NCI-H1930 (cell line): ENCODE measurements at places on chromosomes 16 and 17.

- no peak for DNase-seq
Observed at GRCh38 chr16:89697161-89697615, 4.3 kb downstream of the SPATA2L start.

GRCh38 chr16:89230255-89230654, 12.8 kb downstream of the ZNF778 start:
- DNase-seq: no peak

- peak; percentile 9 for DNase-seq
Observed at GRCh38 chr16:69187446-69188235, 677 bp downstream of the SNTB2 start.

- no peak for DNase-seq
Observed at GRCh38 chr16:19755268-19755667, 37.2 kb downstream of the IQCK start.

DNA sequence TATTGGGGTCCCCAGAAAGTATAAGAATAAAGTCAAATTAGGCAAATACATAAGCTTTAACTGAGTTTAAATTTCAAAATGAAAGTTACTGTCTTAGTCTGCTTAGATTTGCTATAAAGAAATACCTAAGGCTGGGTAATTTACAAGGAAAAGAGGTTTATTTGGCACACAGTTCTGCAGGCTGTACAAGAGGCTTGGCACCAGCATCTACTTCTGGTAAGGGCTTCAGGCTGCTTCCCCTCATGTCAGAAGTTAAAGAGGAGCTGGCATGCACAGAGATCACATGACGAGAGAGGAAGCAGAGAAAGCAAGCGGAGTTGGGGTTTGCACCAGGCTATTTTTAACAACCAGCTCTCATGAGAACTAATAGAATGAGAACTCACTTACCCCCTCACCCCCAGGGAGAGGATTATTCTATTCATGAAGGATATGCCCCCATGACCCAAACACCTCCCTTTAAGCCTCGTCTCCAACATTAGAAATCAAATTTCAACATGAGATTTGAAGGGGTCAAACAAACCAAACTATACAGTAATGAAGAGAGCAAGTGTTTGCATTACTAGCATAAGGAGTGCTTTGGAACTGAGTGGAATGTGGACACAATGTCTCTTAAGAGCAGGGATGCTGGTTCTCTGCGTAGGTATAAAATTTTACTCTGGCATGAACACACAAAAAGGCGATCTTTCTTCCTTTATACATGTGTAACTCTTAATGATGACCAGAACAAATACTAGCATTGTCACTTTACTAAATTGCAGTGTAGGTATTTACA, 292.8 kb upstream of the PMFBP1 start:
- no peak for DNase-seq

DNA sequence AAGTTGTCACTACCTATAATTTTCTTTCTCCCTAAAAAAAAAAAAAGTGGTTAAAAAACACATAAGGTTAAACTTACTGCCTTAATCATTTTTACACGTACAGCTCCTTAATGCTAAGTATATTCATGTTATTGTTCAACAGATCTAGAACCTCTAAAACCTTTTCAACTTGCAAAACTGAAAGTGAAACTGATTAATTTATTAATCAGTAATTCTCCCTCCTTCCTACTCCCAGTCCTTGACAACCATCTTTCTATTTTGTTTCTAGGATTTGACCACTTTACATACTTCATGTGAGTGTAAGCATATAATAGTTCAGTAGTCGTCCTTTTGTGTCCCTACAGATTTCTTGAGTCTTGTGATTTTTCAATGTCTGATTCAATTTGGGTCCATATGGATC, 251.4 kb upstream of the KIF2B start:
- no peak for DNase-seq

GRCh38 chr16:12833926-12834325, 30.2 kb upstream of the CPPED1 start:
- DNase-seq: no peak

GRCh38 chr16:8739151-8739550, 58.3 kb downstream of the TMEM186 start:
- no peak for DNase-seq

DNA sequence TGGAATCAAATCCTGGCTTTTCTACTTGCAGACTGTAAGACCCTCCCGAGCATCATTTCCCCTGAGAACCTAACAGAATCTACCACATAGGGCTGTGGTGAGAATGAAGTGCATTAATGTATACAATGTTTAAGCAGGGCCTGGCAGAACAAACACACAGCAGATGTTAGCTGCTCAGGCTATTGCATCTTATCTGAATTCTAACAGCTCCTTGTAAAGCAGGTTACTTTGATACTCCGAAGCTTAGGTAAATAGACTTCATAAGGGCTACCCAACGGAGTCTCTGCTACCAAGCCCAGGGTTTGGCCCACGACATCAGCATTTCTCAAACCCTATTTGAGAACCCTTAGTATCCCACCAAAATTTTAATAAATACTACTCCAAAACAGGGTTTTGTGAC, 24.4 kb upstream of the NOS2 start:
- no peak for DNase-seq

DNA sequence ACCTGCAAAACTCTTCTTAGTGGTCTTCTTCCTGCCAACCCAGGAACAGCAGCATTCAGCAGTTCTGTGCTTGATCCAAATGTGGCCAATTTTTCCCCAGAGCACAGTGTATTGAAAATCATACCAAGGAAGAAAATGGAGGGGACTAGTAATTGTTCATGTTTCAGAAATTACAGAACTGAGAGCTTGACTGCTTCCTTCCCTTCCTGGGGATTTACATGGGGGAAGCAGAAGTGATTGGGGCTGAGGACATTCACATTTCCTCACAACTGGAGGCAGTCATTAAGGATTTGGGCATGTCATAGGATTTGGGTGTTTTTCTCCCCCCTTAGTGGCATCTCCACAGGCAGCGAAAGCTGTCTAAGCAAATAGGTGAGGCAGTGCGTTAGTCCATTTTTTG, 19.7 kb downstream of the CIITA start:
- no peak for DNase-seq

DNA sequence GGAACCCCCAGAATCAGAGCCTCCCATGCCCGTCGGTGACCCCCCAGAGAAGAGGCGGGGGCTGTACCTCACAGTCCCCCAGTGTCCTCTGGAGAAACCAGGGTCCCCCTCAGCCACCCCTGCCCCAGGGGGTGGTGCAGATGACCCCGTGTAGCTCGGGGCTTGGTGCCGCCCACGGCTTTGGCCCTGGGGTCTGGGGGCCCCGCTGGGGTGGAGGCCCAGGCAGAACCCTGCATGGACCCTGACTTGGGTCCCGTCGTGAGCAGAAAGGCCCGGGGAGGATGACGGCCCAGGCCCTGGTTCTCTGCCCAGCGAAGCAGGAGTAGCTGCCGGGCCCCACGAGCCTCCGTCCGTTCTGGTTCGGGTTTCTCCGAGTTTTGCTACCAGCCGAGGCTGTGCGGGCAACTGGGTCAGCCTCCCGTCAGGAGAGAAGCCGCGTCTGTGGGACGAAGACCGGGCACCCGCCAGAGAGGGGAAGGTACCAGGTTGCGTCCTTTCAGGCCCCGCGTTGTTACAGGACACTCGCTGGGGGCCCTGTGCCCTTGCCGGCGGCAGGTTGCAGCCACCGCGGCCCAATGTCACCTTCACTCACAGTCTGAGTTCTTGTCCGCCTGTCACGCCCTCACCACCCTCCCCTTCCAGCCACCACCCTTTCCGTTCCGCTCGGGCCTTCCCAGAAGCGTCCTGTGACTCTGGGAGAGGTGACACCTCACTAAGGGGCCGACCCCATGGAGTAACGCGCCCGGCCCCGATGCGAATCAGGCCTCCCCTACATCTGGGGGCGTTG, 4.0 kb downstream of the TPSG1 start:
- DNase-seq: no peak

GRCh38 chr17:18937981-18938691, 13.8 kb upstream of the SLC5A10 start:
- no peak for DNase-seq

GRCh38 chr16:74735554-74735953, 34.9 kb upstream of the MLKL start:
- no peak for DNase-seq

DNA sequence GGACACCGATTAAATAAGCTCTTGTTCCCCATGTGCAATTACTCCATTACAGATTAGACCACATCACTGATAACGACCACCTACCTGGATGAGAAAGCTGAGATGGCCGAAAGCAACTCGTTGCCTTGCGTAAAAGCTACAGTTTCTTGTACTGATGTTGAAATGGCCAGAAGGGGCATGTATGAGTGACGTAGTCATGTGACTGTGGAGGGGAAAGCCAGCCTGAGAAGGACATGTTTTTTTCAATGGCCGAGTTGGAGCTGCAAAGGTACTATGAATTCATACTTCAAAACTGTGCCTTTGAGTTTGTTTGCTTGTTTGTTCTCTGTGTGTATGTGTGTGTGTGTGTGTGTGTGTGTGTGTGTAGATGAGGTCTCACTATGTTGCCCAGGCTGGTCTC, 17.0 kb upstream of the HYDIN start:
- DNase-seq: no peak

DNA sequence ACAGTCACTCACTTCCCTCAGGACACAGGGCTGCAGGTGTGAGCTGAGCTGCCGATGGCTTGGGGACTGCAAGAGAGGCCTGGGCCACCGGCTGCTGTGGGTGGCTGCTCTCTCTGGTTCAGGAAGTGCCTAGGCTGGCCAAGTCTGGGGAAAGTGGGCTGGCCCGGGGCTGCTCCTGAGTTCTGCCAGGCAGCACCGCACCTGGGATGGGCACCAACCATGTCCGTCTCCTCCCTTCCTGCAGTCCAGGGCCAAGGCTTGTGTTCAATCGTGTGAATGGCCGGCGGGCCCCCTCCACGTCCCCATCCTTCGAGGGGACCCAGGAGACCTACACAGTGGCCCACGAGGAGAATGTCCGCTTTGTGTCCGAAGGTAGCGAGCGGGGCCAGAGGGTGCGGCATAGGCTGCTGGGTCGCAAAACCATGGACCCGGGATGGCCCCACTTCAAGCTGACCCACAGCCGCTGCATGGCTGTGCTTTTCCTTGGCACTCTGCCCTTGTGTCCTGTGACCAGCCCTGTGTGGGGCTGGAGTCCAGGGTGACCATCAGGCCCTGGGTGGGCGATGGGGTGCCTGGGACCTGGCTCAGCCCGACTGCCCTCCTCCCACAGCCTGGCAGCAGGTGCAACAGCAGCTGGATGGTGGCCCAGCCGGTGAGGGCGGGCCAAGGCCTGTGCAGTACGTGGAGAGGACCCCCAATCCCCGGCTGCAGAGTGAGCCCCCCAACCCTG, 1.8 kb upstream of the WDR90 start:
- no peak for DNase-seq

- no peak for DNase-seq
Observed at GRCh38 chr16:19486051-19486450, 35.8 kb downstream of the GDE1 start.

- no peak for DNase-seq
Observed at GRCh38 chr17:42246515-42246914, 29.7 kb downstream of the STAT5B start.

- DNase-seq: no peak
Observed at GRCh38 chr16:1497014-1497598, 3.9 kb downstream of the TELO2 start.

GRCh38 chr16:4648917-4649316, 24.3 kb downstream of the MGRN1 start:
- DNase-seq: no peak

GRCh38 chr17:20074001-20074400, 64.8 kb downstream of the SPECC1 start:
- DNase-seq: no peak

GRCh38 chr17:56648806-56649205, 55.3 kb downstream of the NOG start:
- no peak for DNase-seq

- no peak for DNase-seq
Observed at GRCh38 chr17:8402921-8403536, 5.4 kb upstream of the RNF222 start.

GRCh38 chr17:82602986-82603710, 45.1 kb downstream of the WDR45B start:
- no peak for DNase-seq

- no peak for DNase-seq
Observed at GRCh38 chr17:37741341-37742115, 3.3 kb downstream of the HNF1B start.

DNA sequence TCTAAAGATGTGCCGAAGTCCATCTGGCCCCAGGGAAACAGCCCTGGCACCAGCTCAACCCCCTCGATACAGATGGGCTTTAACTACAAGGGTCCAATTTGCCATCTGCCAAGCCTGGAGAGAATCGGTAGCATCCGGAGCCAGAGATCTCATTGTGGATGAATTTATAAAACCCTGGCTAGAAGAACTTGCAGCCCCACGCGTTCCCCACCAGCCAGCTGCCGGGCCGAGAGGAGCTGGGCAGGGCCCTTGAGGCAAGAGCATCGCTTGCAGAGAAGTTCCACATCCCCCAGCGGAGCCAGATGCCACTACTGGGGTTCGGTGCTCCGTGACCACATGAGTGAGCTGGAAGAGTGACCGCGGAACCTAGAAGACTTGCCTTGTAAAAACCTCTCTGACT, 65.3 kb upstream of the NOL11 start:
- no peak for DNase-seq

GRCh38 chr17:37828651-37829124, 83.8 kb upstream of the HNF1B start:
- DNase-seq: no peak

GRCh38 chr17:32684087-32684958, 192.6 kb downstream of the MYO1D start:
- no peak for DNase-seq

DNA sequence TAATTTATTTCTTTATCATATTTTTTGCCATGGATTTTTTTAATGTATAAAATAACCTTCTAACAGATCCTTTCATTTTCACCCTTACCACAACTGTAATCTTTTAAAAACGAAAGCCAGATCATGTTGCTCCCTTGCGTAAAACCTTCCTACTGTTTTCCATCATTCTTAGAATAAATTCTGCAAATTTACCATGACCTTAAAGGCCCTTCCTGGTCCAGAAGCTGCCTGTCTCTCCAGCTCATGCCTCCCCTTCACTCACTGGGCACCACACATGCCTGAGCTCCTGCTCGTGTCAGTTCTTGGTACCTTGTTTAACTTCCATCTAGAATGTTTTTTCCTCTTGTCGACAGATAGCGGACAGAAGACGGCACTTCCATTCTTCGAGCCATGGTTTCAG, 245.0 kb upstream of the CDH5 start:
- no peak for DNase-seq

GRCh38 chr17:66375121-66375520, 72.7 kb downstream of the PRKCA start:
- no peak for DNase-seq
